ENCODE measurements at places on chromosomes 6 and 20.

DNA sequence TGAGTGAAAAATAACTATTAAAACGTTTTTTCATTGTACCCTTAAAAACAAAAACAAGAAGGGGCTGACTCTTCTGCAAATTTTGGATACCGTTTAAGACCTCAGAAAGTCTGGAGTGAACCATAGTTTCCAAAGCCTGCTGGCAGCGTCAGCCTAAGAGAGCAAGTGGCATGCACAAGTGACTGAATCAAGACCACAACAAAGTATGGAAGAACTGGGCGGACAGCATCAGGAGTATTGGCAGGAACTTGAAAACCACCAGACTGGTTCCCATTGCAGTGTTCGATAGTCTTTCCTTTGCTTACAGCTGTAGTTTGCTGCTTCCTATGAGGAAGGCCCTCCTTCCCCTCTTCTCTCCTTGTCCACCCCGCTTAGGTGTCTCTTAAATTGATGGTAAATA lies 33.7 kb upstream of the MYLIP start:
- no peak for DNase-seq

DNA sequence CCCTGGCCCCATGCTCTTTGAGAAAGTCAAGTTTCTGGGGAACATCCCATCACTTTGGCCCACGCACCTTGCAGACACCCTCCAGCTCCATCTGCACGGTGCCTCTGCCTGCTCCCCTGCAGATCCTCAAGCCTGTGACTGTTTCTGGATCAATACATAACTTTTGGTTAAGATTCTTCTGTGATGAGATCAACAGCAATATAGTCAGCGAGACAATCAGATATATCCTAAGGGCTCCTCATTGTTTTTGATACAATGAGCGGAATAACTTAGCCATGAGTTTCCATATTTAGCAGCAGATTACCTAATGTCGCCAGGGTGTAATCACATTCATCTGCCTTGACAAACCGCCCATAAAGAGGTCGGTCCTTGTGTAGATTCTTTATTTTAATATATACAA lies 109.3 kb upstream of the MTHFD1L start:
- DNase-seq = no peak

GRCh38 chr20:50335105-50335504 lies 144.5 kb downstream of the CEBPB start:
- no peak for DNase-seq

DNA sequence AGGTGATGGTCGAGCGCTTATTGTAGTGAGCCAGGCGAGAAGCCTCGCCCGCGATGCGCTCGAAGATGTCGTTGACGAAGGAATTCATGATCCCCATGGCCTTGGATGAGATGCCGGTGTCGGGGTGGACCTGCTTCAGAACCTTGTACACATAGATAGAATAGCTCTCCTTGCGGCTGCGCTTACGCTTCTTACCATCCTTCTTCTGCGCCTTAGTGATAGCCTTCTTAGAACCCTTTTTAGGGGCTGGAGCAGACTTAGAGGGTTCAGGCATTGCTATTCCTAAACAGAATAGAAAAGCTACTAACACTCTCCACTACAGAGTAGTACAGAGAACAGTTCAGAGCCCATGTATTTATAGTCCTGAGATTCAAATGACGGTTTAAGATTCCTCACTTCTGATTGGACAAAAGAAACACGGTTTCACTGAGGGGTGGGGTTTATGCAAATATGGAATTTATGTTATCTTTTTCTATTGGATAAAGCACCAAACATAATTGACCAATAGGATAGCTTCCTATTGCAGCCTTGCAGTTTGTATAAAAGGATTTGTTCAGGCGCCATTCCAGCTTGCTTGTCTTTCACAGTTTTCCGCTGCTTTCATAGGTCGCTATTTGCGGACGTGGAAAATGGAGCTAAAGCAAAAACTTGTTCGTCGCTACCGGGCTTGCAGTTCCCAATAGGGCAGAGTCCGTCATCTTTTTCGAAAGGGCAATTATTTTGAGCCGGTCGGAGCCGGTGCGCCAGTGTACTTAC lies 43.7 kb upstream of the HFE start:
- DNase-seq = peak; percentile 15

- DNase-seq = no peak
Observed at GRCh38 chr20:49768204-49769047, 44.2 kb upstream of the SLC9A8 start.

GRCh38 chr6:13163161-13163944 lies 165.0 kb downstream of the TBC1D7 start:
- no peak for DNase-seq

DNA sequence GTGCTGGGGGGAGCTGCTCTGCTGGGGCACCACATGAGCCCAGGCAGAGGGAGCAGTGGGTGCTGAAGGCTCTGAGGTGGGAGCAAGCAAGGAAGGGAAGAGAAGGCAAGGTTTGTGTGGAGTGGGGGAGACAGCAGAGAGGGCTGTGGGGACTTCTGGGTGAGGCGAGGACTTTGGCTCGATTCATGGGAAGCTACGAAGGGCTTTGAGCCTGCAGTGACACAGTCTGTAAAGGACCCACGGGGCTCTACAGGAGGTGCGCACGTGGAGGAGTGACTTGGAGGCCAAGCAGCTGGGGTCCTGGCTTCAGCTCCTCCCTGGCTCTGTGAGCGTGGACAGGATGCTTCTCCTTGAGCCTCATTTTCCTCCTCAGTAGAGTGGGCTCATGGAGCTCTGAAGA lies 29.1 kb upstream of the CSNK2A1 start:
- no peak for DNase-seq

All from stimulated activated CD8-positive, alpha-beta memory T cell treated with anti-CD3 and anti-CD28 coated beads, Interleukin-4, amount 100 ng/mL, for 24 hours (primary cell).